ENCODE measurements at places on chromosomes 7 and 10.

GRCh38 chr7:117630907-117631564, 151.2 kb downstream of the CFTR start:
- DNase-seq, result no peak

DNA sequence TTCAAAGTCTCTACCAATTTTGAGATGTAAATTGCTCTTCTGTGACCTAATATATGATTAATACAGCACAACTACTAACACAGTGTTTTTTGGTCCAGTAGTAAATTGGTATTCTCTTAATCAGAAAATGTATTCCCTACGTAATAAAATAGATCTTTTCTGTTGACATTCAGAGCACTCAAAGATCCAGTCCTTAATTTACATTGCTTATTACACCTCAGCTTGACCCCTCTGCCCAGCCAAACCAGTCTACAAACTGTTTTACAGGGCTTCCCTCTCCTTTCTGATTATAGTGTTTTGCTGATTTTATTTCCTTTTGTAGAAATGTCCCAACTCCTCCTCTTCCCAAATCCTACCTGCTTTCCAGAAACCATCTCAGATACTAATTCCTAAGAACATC, 293.4 kb downstream of the PRKG1 start:
- no peak for DNase-seq

DNA sequence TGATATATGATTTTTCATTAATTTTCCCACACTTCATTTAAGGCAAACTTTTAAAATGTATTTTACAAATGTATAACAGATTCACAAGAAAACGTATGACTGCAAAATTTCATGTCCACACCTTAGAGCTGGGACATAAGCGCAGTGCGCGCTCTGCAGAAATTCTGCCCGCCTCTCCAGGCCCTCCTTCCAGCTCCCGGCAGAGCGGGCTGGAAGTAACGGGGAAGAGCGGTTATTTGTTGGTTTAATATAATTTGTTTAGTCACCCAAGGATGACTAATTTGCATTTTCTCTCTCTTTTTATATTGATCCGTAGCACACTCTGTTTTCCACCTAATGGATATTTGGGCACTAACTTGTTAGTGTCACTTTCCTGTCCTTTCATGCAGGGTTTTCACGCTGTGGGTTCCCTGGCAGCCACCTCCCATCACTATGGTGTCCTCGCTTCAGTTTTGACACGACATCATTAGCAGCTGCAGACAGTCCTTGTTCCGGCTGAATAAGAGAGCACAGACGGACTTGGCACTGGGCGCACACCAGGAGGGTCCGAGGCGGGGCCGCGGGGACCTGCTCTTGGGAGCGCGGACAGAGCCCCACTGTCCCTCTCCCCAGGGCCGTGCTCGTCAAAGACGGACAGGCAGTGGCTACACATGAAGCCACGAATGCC, 129.2 kb upstream of the SEC61G start:
- DNase-seq, result peak; percentile 71

DNA sequence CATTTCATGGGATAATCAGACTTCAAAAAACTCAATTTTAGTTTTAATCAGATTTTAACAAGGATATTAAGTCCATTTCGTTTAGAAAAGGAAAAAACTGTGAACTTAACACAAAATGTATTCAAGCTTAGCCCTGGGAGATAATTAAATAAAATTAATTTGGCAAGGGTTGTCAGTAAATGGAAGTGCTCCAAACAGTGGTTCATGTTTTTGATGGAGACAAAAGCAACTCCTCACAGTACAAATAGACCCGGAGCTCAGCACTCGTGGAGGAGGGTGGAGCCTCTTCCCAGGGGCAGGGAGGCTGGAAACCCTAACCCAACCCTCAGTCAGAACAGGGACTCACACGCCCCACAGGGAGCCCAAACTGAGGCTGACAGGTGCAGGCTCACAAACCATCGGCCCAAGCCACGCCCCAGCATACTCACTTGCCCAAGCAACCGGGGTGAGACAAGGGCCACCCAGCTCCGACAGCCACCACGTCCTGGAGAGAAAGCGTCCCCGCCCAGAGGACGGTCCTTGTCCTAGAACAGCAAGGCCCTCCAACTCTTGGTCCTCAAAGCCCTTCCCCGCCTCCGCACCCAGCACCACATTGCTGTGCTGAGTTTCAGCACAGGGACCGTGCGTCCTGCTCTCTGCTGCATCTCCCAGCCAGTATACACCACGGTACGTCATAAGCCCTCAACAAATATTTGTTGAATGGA, 39.8 kb downstream of the MAD1L1 start:
- peak; percentile 36 for DNase-seq

- DNase-seq, result no peak
Observed at GRCh38 chr7:157208571-157209413, 70.1 kb downstream of the UBE3C start.

GRCh38 chr7:112120696-112121217, 85.4 kb downstream of the DOCK4 start:
- DNase-seq, result no peak

- no peak for DNase-seq
Observed at GRCh38 chr7:133489906-133490305, 237.0 kb downstream of the EXOC4 start.

DNA sequence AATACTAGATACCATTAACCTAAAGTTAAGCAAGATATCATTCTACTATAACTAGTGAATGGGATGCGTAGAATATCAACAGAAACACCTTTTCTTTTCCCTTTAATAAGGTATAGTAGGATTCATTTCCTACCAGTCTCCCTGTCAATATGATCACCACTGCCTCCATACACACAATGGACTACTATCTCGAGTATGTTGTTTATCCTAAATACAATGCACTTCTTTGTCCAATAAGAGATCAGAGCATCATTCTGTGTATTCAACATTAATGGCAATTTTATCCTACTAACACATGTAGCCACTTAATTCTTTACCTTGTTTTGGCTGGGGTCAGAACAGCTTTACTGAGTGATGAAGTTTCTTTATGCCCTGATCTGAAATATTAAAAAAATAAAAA, 276.3 kb downstream of the TFEC start:
- no peak for DNase-seq
